ENCODE measurements at places on chromosomes 5 and 9.

GRCh38 chr5:40720069-40720468, 35.7 kb downstream of the TTC33 start:
- no peak for DNase-seq

GRCh38 chr9:101601904-101602765, 7.4 kb upstream of the PPP3R2 start:
- no peak for DNase-seq

GRCh38 chr9:136122425-136123383, 4.0 kb upstream of the TMEM250 start:
- peak; percentile 60 for DNase-seq

DNA sequence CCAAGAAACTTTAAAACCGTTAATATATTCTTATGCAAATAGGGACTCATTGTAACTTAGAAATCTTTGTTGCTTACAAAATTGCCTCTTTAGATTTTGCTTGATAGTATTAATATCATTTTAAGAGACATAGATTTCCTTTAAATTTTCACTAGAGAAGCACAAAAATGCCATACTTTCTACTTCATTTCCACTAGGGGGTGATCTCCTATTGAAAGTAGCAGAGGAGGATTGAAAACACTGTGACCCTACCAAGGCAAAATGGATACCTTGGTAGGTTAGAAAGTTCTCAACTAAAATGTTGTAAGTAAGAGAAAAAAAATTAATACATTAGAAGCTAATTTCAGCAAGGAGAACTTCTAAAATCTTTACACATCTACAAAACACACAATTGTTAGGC, 204.9 kb downstream of the CHSY3 start:
- no peak for DNase-seq

GRCh38 chr5:54440456-54440893, 15.0 kb upstream of the HSPB3 start:
- DNase-seq = no peak

- no peak for DNase-seq
Observed at GRCh38 chr9:94479757-94480156, 75.1 kb upstream of the PCAT7 start.

GRCh38 chr5:140319833-140320232, 16.9 kb upstream of the PFDN1 start:
- no peak for DNase-seq

- no peak for DNase-seq
Observed at GRCh38 chr5:55039843-55040242, 15.8 kb downstream of the GZMK start.

GRCh38 chr5:160846642-160847041, 5.4 kb downstream of the ATP10B start:
- DNase-seq = no peak

DNA sequence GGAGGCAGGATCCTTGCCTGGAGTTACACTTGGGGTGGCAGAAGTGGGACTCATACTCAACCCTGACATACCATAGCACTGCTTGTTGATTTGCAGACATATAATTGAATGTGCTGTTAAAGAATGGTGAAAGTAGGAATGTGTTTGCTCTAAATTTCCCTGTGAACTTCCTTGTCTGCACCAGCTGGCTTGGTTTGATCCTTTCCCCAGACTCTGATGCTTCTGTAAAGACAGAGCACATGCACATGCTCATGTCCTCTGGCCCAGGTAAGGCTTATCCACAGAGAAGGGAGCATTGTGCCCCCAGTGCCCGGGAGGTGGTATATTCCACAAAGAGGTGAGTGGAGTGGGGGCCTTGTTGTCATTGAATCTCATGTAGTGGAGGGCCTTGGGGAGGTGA, 138.0 kb upstream of the STC2 start:
- DNase-seq = no peak

DNA sequence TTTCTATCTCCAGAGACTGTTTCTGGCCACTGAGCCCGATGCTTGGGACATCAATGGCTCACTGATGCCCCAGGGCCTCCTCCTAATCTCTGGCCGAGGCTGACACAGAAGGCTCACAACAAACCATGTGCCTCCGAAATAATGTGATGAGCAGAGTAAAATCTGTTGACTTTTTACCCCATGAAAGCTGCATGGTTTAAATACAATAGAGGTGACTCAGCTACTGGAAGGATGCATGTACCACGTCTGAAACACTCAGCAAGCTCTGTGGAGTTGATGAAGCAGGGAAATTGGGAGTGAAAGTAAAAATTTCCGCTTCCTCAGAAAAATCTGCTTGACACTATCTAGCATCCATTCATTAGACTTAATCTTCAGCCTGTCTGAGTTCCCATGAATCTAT, 111.1 kb upstream of the EQTN start:
- DNase-seq = no peak

DNA sequence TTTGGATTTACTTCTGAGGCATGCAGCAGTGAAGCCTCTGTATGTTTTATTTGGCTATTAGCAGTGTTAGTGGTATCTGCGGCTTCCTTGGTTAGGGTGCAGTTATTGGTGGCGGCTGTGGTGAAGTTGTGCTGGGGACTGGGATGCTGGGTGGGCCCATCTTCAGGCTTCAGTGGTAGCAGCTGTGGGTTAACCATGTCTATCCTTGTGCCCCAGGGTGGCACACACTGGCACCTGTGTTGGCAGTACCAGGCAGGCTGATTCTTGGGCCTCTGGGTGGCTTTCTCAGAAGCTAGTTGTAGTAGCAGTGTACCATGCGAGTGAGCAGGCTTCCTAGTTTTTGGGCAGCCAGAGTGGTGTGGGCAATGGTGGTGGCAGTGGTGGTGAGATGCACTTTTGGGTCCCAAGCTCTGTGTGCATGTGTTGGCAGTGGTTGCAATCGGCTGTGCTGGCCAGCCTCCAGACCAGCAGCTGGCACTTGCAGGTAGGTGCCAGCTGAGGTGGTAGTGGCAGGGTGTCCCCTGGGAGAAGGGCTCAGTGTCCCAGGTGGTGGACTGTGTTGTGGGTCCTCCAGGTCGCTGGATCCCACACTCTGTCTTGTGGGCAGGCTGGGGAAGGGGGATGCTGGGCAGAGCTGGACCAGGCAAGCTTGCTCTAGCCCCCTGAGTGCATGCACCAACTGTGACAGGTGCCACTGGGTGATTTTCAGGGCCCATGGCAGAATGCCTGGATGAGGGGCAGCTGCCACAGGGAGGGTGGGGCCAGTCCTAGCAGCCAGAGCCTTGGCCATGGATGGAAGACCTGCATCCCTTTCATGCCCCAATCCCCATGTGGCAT, 13.6 kb downstream of the AHRR start:
- no peak for DNase-seq

DNA sequence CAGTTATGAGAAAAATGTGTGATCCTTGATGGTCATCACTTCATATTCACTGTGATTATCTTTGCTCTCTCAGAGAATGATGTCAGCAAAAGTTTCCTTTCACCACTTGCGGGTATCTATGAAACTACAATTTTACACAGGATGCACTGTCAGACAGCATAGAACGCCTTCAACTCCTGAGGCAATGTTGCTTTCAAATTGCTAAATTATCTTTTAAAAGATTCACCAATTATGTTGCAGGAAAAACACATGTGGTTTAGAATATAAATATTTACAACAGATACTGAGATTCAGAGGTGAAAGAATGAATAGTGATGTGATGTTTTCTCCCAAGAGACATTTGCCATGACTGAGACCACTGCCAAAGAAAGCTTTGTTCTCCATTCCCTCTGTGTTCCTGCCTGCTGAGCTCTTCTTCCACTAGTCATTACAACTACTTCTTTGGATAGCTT, 879.8 kb upstream of the DMAC1 start:
- DNase-seq = no peak

- DNase-seq = no peak
Observed at GRCh38 chr9:8329561-8330283, 530.1 kb upstream of the DMAC1 start.

DNA sequence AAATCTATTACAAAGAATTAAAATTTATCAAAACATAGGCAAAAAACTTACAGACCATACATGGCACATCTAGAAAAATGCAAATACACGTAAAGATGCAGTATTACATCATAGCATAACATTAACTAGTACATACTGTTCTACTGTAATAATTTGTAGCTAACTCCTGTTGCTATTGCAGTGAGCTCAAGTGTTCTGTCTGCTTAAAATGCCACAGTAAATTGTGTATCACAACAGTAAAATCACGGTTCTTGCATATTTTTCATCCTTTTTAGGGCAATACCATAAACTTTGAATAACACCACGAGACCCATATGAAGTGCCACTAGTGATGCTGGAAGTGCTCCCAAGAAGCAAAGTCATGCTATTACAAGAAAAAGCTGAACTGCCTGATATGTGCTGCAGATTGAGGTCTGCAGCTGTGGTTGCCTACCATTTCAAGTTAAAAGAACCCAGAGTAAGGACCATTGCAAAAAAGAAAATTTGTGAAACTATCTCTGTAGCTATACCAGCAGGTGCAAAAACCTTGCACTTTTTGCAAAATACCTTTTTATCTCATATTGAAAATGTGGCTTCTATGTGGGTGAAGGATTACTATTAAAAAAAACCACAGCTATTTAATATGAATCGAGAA, 14.2 kb downstream of the HOMER1 start:
- no peak for DNase-seq

DNA sequence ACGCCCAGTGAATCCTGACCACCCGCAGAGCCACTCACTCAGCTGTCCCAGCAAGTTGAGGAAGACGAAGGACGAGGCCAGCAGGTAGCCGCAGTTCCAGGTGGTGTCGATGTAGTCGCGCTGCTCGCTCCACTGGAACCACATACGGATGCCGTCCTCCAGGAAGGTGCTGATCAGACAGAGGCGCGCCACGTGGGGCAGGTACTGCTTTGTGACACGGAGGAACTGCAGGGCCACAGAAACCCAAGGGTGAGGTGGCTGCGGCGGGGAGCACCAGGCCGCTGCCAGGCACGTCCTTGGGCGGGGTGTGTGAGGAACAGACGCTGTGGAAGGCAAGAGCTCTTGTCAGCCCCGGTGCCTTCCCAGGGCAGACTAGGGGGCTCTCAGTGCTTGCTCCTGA, 8.6 kb downstream of the SURF4 start:
- DNase-seq = no peak

DNA sequence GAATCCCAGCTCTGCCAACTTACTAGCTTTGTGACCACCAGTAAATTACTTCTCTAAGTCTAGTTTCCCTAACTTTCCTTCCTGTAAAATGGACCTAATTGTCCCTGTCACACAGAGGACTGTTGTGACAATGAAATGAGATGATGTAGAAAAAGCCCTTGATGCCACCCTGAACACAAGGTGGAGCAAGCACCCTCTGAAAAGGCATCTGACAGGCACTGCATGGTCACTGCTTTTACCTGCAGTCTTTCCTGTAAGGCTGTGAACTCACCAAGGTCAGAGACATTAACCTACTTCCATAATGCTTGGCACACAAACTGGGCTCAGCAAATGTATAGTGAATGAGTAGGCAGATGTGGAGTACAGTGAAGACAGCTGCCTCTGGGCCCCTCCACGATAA, 6.1 kb downstream of the SLC31A2 start:
- no peak for DNase-seq

GRCh38 chr5:94470802-94471201, 147.6 kb downstream of the KIAA0825 start:
- DNase-seq = no peak

- DNase-seq = no peak
Observed at GRCh38 chr5:997001-997474, 11.6 kb upstream of the NKD2 start.

DNA sequence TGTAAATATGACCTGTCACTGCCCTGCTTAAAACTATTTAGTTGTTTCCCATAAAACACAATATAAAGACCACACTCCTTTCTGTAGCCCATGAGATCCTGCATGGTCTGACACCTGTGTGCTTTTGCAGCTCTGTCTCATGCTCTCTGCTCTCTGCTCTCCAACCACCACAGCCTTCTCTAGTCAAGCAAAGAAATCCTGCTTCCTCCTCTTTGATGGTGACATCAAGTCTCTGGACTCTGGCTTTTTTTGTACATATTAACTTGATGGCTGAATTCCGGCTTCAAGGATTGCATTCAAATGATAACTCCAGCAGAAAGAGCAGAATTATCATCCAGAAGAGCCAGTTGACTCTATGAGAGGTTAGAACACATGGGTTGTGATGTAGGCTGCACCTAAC, 58.2 kb downstream of the CHSY3 start:
- DNase-seq = no peak

DNA sequence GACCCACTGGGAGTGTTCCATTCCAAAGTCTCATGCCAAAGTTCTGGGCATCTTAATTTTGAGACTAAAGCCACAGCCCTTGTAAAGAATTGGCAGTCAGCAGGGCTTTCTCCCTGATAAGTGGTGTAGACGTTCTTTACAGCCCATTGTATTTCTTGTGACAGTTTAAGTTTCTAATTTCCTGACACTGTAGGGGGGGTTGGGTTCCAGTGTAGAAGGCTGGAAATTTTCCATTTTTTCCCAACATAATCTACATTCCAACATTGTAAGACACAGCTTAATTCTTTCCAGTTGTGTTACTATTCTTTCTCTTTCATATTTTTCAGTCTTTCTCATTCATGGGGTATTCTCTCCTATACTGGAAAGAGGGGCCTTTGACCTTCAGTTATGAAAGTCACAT, 121.1 kb downstream of the FBXL7 start:
- DNase-seq = no peak

DNA sequence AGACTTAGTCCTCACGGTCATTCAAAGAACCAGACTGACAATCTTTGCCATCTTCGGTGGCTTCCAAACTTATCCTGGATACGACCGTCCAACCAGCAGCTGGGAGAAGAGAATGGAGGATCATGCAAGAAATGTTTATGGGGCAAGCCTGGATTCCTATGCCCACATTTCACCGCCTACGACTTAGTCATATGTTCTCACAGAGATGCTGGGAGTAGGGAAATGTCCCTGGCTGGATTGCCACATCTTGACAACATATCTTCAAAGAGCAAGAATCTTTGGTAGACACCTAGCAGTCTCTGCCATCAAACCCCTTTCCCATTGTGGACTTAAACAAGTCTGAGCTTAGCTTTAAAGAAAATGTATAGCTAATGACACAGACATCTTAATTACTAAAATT, 5.0 kb downstream of the MED7 start:
- DNase-seq = no peak

- DNase-seq = no peak
Observed at GRCh38 chr5:75656311-75657003, 45.2 kb downstream of the ANKDD1B start.

DNA sequence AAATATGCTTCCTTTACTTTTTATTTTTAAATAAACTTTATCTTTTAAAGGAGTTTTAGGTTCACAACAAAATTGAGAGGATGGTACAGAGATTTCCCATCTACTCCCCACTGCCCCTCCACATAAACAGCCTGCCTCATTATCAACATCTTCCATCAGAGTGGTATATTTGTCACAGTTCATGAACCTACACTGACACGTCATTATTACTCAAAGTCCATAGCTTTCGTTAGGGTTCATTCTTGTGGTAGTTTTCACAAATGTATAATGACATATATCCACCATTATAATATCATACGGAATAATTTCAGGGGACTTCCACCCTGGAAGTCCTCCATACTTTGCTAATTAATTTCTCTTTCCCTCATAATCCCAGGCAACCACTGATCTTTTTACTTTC, 204.9 kb downstream of the SMARCA2 start:
- no peak for DNase-seq

GRCh38 chr9:92141144-92142129, 26.2 kb upstream of the SPTLC1 start:
- DNase-seq = no peak

GRCh38 chr9:112971415-112971814, 40.6 kb downstream of the ZNF883 start:
- no peak for DNase-seq

- DNase-seq = no peak
Observed at GRCh38 chr9:37035648-37036370, 1.7 kb upstream of the PAX5 start.

GRCh38 chr9:70479880-70480291, 65.4 kb upstream of the KLF9 start:
- DNase-seq = no peak
